ENCODE measurements at places on chromosomes 16 and 17.

GRCh38 chr16:89279666-89280481 is 62.4 kb downstream of the ZNF778 start:
- no peak for DNase-seq

GRCh38 chr17:2025622-2026309 is 632 bp upstream of the RTN4RL1 start:
- DNase-seq: no peak

- DNase-seq: no peak
Measured at GRCh38 chr17:42329025-42329976, 41.0 kb downstream of the STAT5A start.

DNA sequence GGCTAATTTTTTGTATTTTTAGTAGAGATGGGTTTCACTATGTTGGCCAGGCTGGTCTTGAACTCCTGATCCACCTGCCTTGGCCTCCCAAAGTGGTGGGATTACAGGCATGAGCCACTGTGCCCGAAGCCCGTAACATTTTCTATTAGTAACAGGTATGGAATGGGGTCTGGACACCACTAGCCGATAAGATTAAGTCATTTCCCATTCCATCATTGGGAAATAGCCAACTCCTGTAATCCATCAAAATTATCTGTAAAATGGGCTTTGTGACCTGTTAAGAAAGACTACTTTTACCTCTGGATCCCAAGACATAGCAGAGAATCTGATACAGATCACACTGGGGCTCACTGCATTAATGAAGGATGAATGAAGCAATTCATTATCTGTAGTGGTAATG is 3.9 kb upstream of the LUC7L3 start:
- DNase-seq: no peak

Measured in activated naive CD8-positive, alpha-beta T cell treated with anti-CD3 and anti-CD28 coated beads, Interleukin-2, amount 50 U/mL, for 16 hours (primary cell).